ENCODE measurements at places on chromosomes 11 and 22.

DNA sequence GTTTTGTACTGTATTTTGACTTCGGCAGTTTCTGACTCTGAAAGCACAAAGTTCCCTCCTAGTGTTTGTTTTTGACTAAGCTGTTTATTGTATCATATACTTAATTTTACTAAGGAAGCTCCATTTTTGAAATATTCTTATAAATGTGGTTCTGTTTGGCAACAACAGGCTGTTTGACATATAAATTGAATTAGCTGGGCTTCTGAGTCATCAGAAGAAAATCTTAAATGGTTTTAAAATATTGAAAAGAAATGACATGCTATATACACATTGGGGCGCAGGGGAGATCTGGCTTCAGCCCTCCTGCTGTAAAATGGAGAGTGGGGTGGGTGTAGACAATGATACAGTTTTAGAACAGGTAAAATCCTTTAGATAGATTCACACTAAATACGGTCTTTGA is 38.6 kb downstream of the SHISA8 start:
- DNase-seq = no peak

- no peak for DNase-seq
Measured at GRCh38 chr11:125603207-125603606, 10.6 kb downstream of the STT3A start.

DNA sequence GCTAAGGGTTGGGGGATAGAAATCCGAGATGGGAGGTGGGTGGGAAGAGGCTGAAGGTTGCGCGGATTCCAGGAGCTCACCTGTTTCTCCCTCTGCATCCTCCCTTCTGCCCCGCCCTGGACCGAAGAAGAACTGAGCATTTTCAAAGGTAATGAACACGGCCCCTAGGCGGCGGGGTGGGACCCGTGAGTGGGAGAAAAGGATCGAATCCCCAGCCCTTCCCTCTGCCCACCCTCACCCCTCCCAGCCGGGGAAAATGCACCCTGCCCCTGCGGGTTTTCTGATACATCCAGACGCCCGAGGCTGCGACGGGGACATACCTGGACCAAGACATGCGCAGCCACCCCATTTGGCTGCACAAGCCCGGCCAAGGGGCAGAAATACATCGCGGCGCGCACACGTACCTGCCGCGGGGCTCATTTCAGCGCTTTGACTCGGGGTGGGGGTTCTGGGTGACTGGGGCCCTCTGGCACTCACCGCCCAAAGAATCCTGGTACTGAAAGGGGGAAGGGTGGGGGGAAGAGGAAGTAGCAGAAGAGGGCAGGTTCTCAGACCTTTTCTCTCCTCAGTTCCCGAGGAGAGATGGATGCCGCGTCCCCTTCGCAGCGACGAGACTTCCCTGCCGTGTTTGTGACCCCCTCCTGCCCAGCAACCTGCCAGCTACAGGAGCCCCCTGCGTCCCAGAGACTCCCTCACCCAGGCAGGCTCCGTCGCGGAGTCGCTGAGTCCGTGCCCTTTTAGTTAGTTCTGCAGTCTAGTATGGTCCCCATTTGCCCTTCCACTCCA is 6.0 kb downstream of the VSIG2 start:
- DNase-seq = no peak

GRCh38 chr22:32817137-32817730 is 15.7 kb downstream of the TIMP3 start:
- DNase-seq = peak; percentile 44

DNA sequence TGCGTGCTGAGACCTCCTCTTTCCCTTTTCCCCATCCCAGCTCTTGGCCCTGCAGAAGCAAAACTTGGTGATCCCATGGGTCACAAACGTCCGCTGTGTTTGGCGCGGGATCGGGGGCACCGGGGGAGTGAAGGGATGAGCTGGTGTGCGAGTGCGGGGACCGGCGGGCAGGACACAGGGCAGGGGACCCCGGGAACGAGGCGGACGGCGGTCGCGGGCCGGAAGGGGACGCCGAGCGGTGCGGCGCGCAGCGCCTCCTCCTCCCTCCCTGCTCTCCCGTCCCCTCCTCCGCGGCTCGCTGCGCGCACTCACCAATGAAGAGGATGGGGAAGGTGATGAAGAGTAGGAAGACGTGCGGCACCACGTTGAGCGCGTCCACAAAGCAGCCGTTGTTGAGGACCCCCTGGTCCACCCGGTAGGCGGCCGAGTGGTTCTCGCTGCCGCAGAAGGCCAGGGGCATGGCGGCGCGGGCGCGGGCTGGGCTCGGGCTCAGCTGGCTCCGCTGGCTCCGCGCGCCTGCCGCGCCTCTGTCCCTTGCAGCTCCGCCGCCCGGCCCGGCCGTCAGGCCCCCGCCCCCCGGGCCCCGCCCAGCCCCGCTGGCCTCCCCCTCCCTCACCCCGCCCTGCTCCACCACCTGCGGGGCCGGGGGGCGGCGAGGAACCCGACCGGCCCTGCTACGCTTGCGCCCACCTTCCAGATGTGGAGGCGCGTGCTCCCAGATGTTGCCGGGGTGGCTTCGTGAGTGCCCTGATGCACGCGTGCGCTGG is at the start of gene ABCC8:
TSS of gene ABCC8 (minus strand) at position 529 of the 767 bp plus-strand sequence. CDS start at position 460, 69 bp downstream.
- DNase-seq = no peak

- no peak for DNase-seq
Measured at GRCh38 chr22:46574993-46575910, 37.8 kb upstream of the CELSR1 start.

DNA sequence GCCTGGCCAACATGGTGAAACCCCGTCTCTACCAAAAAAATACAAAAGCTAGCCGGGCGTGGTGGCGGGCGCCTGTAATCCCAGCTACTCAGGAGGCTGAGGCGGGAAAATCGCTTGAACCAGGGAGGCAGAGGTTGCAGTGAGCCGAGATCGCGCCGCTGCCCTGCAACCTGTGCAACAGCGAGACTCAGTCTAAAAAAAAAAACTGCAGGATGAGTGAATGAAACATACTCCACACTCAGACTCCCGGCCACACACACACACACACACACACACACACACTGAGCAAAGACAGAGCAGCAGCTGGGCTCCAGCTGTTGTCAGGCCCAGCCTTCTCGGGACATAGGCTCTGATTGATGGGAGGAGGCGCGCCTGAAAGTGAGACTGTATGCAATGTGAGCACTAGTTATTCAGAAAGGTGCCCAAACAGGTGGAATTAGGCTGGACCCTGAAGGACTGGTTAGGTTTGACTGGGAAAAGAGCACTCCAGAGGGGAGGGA is 1.5 kb upstream of the PLEKHA7 start:
- DNase-seq = no peak

GRCh38 chr11:122604621-122605020 is 50.9 kb upstream of the UBASH3B start:
- DNase-seq = no peak

DNA sequence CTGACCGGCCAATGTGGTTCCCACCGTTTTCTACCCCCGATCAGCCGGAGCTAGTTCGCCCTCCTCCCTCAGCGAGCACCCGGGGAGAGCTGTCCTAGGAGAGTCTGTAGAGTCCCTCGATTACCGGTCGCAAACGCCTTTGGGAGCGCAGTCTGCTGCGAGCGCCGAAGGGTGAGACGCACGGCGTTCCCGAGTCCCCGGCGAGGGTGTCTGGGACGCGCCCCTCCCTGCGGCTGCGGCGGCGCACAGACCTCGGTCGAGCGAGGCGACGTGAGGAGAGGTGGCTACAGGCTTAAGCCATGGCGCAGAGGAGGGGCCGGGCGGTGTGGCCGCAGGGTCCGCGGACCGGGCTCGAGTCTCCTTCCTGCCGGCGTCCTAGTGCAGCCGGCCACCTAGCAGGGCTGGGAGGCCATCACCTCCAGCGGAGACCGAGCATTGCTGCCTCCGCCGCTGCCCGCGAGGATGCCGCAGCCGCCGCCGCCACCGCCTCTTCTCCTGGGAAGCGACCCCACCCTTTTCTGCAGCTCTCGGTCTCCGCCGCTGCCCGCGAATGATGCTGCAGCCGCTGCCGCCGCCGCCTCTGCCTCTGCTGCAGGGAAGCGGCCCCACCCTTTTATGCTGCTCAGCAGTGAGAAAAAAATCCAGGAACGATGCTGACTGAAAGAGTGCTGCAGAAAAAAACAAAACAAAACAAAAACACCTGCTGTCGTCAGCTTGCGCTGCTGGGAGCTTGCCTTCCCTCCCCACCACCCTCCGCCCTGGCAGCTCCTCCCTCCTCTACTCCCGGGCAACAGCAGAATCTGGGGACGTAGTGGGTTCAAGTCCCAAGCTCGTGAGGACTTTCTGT is at the start of gene MAP6:
TSS of gene MAP6 (minus strand) at position 588 of the 847 bp plus-strand sequence. CDS start 669 bp downstream, outside the sequence.
- DNase-seq = no peak

Data from suppressor macrophage treated with lipopolysaccharide for 4 hours (primary cell).